ENCODE measurements at places on chromosomes 2 and 18.

DNA sequence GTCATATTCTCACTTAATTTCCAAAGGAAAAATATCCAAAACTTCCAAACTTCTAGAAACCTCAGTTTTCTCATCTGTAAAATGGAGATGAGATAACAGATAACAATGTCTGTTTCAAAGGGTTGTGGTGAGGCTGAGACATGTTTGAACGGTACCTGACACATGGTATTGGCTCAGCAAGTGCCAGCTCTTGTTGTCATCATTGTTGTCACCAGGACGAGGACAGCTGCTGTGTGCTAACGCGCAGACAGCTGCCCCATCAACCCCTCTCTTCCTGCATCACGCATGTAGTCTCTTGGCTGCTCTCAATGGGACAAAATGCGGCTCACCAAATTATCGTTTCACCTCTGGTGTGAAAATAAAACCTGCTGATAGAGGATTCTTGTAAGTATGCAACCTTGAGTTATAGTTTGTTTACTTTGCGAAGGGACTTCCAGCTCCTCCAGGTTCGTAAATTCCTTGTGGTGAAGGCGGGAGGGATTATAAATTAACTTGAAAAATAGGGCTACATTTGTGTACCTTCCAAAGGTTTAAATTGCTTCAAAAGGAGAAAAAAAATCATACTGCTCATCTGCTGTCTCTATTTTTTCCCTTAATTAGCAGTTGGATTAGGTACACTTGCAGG lies 605.4 kb downstream of the BCL11A start:
- no peak for DNase-seq

DNA sequence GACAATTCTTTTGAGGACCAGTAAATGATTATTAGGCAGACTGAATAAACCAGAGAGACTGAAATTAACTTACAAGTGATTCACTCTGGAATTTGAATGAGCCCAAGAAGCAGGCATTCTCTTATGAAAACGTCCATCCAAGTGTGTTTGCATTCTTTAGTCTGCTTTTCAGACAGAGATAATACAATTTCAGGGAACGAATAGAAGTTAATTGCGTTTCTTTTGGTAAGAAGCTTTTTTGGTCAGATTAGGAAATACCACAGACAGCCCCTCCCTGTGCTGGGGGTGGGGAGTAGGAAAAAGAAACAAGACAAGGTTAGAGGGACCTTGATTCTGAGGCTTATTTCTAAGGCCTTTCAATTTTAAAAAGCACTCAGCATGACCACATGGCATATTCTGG lies 874.4 kb downstream of the SUCLG1 start:
- DNase-seq: no peak

DNA sequence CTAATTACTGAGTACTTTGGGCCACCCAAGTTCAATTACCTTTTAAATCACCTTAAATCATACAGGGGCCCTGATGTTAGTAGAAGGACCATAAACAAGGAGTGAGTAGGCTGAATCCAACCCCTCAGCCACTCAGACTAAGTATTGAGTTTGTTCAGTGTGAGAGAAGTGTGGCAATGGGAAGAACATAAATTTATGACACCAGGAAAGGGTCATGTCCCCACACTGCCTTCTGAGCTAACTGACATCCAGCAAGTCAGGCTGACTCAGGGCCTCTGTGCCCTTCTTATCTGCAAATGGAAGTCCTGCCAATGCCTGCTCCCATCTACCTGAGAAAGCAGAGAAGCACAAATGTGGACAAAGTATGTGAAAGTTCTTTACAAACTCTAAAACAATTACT lies 12.9 kb downstream of the PLEKHM3 start:
- DNase-seq: no peak

DNA sequence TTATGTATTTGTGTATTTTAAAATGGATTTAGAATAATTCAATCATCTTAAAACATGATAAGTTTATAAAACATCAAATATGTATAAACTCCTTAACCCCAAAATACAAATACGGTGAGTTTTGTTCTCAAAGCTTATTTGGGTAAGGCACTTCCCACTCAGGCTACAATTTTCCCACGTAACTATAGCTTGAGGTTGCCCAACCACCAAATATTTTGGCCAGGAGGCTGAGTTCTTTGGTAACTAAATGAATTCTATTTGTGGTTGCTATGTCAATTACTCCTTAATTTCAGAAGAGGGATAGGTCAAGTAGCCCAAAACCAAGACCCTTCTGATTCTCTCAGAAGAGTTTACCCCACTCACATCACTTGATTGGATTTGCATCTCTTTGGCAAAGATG lies 70.4 kb downstream of the MYL12B start:
- DNase-seq: no peak

GRCh38 chr2:10608273-10608672 lies 81.5 kb downstream of the NOL10 start:
- no peak for DNase-seq

DNA sequence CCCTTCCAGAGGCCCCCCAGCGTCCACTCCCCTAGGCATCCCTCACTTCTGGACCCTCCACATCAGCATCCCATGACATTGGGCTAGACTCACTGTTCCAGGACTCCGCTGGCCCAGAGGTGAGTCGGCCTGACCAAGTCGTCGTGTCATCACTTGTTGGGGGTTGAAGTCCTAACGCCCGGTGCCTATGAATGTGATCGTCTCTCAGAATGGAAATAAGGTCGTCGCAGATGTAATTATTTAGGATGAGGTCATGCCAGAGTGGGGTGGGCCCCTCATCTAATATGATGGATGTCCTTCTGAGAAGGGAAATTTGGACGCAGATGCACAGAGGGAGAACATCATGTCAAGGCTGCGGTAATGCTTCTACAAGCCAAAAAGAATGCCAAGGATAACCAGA lies 142.7 kb downstream of the AGAP1 start:
- no peak for DNase-seq

GRCh38 chr2:16645775-16646559 lies 19.7 kb downstream of the CYRIA start:
- no peak for DNase-seq

- no peak for DNase-seq
These were observed 777.4 kb downstream of the DSC3 start for GRCh38 chr18:30265190-30265589.

- no peak for DNase-seq
These were observed 665.4 kb downstream of the BCL11A start for GRCh38 chr2:59888015-59888414.

DNA sequence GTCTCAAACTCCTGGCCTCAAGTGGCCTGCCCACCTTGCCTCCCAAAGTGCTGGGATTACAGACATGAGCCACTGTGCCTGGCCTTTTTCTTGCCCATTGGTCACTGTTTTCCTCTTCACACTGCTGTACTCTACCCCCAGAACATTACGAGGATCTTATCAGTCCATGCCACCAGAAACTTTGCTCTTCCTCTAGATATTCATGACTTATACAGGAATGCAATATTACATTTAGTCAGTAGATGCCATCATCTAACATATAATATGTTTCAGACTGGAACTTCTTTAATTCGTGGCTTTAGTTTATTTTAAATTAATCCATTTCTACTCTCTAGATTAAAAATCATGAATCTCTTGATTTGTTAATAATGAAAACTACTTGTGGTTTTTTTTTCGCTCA lies 135.5 kb downstream of the COMMD1 start:
- DNase-seq: no peak

- no peak for DNase-seq
These were observed 78.4 kb upstream of the UBXN4 start for GRCh38 chr2:135663148-135663700.

- DNase-seq: no peak
These were observed 40.9 kb downstream of the GATA6 start for GRCh38 chr18:22210311-22210754.

DNA sequence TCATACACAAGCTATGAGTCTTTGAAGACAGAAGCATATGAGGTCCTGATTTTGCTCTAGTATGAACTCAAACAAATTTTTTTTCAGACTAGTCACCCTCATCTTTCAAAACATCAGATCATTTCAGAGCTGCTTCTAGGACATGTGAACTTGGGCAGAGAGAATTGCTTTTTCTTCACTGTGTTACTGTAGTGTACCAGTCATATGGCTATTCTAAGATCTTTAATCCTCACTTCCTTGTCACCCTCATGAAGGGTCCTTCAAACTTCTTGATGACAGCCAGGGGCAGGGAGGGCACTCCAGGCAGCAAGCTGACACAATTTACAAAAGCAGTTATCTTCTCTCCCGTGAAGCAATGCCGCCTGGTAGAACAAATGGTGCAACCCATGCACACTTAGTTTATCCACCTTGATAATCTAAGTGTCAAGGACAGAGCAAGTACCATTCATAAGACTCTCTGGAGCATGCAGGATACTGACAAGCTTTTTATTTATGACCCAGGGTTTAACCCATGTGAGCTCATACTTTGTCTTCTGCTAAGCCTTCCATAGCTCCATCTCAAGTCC lies 200.6 kb downstream of the DPP10 start:
- DNase-seq: no peak

DNA sequence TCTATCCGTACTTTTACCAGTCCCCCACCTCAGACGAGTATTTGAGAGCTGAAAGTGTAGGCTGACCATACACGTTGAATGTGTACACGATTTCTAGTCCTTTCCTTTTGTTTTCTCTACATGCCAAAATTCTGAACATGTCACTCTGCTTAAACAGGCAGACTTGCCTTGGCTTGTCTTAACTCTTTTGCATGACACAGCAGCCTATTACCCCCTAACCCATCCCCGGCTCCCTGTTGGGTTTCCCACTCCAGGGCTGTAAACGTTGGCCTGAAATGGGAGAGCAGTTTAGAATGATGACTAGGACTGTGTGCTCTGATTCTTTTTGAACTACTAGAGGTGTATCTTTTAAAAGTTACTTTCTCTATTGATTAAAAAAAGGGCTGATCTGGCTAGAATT lies 19.1 kb downstream of the MTCL1 start:
- DNase-seq: no peak

GRCh38 chr2:132593171-132593570 lies 76.8 kb downstream of the LYPD1 start:
- peak; percentile 40 for DNase-seq

DNA sequence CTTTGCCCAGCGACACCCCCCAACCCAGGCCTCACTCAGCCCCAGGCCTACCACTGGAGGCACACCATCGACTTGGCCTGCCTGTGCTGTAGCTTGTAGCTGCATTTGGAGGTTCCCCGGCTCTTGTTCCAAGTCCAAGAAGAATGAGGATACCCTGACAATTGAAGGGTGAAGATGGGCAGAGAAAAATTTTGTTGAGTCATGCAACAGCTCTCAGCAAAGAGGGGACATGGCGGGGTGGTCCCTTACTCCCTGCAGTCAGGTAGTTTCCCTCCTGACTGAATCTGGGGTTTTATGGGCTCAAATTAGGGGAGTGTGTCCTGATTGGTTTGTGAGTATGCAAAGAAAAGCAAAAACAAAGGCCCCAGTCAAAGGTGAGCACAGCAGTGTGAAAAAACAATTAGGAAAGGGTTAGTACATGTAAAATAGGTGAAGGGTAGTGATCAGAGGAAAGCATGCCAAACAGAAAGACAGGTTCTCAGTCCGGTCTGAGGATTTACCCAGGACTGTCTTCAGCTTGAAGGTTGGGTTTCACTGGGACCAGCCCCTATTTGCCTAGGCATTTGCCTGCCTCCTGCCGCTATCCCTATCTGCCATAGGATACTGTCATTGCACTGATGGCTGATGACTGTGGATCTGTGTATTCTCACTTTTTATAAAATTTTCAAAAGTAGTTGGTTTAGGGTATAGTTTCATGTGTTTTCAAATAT lies 316.4 kb upstream of the RND3 start:
- DNase-seq: no peak

GRCh38 chr2:152715854-152716428 lies 1.3 kb downstream of the PRPF40A start:
- no peak for DNase-seq

DNA sequence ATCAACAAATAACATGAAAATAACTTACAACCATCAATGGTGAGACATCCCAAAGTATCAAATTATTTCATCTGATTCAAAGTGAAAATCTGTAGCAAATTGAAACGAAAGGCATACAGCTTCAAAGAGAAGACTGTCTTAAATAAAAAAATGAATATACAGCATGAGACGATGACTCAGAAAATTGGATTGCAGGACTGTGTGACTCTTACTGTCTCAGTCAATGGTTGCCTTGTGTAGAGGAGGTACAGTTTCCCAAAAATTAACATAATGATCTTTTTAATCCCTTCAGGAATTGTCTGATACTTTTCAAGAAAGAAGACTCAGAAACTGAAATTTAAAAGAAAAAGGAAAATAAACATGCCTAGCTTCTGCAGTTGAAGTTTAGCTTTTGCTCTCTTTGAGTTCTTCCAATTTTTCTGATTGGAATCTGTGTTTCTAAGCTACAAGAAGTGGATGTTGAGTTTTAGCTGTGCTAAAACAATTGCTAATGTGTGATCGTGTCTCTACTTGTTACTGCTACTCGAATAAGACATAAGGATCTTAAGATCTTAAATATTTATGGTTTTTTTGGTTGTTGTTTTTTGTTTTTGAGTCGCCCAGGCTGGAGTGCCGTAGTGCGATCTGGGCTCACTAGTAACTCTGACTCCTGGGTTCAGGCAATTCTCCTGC lies 41.1 kb upstream of the EPB41L3 start:
- no peak for DNase-seq

- DNase-seq: no peak
These were observed 173.8 kb downstream of the ICOS start for GRCh38 chr2:204110338-204110741.

DNA sequence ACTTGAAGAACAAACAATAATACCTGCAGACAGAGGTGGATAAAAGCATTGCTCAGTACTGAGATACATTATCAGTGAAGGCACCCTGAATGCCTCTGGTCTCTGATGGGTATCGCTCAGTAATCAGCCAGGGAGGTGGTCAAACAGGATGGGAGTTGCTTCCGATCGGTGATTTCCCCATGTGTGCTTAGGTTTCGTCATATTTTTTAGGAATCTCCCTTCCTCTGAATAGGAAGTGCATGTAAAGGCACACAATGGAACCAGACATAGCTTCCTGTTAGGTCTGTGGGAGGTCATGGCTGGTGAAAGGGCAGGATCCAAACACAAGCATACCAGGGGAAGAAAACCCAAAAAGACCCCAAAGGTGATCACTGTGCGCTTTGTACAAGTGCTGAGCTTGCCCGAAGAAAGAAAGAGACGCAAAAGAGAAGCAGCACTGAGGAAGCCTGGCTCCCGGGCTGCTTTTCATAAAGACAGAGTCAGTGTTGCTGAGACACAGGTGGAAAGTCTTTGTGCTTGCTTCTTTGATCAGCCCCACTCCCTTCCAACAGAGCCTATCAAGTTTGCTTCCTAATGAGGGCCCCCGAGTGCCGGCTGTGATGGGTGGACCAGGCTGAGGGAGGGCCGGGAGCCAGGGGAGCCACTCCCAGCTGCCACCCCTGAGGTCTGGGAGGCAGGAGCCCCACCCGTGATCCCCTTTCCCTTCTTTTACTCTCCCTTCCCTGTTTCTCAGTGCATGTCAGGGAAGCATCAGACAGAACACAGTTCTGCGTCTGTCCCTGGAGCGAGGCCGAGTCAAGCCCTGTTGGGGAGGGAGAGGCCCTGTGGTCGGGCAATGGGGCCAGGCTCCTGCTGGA lies 138.2 kb downstream of the SH3RF3 start:
- DNase-seq: no peak

- DNase-seq: no peak
These were observed 1072.4 kb downstream of the RPIA start for GRCh38 chr2:89763581-89764485.

DNA sequence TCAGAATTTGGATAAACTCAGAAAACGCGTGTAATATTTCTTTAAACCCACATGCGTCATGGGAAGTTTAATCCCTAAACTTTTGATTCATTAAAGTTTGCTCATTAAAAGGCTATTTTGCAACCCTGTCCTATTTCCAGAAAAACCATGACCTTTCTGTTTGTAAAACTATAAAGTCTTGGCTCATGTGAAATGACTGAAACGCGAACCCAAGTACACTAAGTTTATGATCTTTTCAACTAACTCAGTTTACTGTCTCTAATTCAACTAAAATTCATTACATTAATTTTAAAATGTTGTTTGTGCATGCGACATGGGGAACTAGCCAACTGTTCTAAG lies 3.9 kb upstream of the RPL31 start:
- no peak for DNase-seq

Measured in HS-27A (cell line).